ENCODE measurements at places on chromosomes 7 and 10.

DNA sequence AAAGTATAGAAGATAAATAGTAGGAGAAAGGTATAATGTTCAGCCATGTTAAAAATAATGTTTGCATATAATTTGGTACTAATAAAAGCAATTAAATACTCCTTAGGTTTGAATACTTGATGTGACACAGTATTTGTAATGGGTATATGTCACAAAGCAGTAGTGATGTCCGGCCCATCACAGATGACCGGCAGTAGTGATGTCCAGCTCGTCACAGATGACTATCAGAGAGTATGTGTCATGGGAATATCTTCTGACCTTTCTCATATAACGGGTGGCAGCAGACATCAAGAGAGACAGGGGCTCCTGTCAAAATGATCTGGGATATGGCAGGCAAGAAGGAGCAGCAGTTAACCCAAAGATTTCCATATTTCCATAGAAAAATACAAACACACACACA, 477.4 kb upstream of the KLF6 start:
- DNase-seq, result no peak

- no peak for DNase-seq
Observed at GRCh38 chr10:59945590-59945989, 39.2 kb upstream of the CCDC6 start.

- no peak for DNase-seq
Observed at GRCh38 chr10:68813559-68813958, 13.8 kb upstream of the STOX1 start.

DNA sequence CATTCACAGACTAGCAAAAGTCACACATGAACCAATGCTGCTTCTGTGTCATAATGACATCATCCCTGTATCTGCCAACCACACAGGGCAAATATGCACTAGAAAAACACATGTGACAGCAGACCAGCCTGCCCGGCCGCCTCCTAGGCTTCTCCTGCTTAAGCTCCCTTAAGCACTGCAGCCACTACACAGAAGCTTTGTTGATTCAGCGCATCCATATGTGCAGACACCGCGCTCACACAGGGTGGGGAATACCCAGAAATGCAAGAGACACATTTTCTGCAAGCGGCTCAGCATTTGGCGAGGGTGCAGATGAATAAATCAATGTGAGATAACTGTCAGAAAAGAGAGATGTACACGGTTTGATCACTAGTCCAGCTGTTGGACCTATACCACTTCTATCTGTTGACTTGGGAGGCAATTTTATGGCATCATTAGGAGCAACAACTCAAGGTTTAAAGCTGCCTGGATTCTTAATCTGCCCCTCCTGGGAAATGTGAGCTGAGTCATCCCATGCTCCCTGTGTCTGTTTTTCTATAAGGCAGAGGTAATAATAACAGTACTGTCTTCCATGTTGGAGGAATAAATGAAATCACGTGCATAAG, 33.4 kb downstream of the CPXM2 start:
- DNase-seq, result no peak

DNA sequence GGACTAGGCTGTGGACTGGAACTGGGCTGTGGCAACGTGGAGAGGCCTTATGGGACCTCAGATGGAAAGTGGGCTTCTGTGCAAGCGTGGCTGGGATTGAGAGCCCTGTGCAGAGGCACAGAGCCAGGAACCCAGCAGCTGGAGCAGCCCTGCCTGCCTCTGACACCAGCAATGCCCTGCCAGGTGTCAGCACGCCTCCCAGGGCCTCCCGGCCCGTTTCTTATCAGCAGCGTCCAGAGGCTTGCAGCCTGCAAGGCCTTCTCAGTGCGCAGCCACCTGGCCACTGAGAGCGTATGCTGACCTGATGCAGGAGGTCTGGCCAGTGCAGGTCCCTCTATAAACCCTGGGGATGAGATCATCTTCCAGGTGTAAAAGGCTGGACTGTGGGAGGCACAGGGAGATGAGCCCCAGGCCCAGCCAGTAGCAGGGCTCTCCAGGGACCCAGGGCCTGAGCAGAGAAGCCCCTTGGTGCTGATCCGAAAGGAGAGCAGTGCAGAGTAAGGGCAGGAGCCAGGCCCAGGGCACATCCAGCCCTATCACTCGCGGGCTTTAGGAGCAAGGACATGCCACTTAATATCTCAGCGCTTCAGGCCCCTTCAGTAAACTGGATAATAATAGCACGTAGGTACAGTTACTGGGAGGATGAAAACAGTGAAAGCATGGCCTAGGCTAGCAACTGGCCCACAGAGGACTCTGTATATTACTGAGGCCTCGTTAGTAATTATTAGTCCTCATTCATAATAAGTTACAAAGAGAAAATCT, 38.8 kb upstream of the ANTXRL start:
- no peak for DNase-seq

DNA sequence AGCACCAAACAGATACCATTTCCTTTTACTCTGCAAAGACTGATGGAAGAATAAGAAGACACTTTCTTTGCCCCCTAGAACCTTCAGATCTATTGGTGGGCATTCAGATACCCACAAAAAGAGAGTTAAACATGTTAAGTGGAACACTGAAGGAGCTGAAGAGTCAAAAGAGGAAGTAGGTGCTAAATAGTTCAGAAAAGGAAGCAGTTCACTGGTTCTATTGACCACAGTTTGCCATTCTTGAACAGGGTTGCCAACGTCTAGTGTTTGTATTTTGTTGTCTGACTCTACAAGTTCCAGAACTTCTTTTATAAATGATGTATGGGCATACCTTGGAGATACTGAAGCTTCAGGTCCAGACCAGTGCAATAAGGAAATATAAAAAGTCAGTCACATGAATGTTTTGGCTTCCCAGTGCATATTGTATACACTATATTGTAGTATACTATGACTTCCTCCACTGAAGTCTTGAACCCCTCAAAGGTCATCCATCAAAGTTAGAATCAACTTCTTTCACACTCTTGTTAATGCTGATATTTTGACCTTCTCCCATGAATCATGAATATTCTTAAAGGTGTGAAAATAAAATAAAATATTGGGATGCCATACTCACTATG, 47.5 kb upstream of the AGR3 start:
- DNase-seq, result no peak

DNA sequence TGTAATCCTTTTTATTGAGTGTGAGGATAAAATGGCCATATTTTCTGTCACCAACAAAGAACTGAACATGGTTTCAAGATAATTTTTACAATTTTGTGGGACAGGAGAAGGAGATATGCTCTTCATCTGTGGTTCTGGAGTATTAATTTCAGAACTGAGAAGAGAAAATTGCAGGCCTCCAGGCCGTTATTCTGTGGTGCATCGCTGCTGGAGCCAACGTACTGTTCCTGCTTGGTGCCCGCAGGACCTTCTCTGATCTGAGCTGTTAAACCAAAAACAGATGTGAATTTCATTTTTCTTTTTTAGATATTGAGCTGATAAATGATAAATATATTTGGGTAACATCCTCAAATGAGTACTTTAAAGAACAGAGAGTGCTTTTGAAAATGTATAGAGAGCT, 63.9 kb downstream of the IKZF1 start:
- DNase-seq, result peak; percentile 86

- DNase-seq, result no peak
Observed at GRCh38 chr10:30662814-30663213, 33.3 kb upstream of the LYZL2 start.
